ENCODE measurements at places on chromosomes 5 and 9.

GRCh38 chr9:125513303-125513667 lies 193.7 kb downstream of the MAPKAP1 start:
- no peak for DNase-seq

DNA sequence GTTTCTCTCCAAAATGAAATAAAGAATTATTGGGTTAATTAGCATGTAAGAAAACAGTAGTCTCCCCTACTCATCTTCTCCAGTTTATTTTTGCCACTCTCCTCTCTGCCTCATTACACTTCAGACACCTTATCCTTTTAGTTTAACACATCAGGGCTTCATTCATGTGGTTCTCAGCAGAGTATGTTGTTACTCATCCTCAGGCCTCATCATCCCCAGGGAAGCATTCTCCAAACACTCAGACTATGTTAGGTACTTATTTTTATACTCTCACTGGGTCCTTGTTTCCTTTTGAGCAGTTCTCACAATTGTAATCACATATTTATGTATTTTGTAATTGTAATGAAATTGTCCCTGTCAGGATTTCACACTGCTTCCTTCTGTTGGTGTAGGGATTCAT lies 470.5 kb downstream of the PDE4D start:
- no peak for DNase-seq

DNA sequence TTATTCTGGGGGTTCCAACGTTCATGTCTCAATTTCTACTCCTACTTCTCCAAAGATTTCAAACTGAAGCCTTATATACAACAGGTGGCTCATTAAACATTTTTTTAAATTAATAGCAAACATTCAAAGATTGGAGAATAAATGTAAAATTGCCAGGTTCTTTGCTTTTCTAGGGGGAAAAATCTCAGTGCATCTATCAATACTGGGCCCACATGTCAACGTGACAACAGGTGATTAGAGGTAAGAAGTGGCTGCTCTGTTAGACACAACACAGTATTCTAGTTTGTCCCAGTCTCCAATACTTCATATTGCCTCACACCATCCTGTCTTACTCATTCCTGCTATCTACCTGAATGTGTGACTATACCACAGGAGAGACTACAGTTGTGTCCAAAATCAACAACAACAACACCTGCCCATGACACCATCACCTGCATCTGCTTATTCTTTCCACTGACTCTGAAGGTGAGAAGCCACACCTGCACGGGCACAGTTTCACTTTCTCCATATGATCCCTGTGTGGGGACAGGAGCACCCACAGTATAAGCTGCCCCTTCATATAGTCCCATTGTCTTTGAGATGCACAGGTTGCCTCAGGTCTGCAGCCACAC lies 110.2 kb downstream of the LHFPL2 start:
- DNase-seq: no peak

DNA sequence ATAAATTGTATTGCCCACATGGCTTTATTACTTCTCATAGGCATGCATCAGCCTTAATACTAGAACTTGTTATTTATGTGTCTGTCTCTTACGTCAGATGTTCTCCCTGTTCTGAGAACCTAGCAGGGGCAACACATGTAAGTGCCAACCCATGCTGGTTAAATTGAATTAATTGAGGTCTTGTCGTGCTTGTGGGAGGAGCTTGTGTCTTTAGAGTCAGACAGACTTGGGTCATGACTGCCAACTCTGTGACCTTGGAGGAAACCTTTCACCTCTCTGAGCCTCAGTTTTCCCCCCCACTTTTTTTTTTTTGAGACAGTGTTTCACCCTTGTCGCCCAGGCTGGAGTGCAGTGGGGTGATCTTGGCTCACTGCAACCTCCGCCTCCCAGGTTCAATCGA lies 2.2 kb upstream of the MEGF9 start:
- DNase-seq: no peak

GRCh38 chr5:179797741-179798140 lies 4.0 kb downstream of the LTC4S start:
- no peak for DNase-seq

DNA sequence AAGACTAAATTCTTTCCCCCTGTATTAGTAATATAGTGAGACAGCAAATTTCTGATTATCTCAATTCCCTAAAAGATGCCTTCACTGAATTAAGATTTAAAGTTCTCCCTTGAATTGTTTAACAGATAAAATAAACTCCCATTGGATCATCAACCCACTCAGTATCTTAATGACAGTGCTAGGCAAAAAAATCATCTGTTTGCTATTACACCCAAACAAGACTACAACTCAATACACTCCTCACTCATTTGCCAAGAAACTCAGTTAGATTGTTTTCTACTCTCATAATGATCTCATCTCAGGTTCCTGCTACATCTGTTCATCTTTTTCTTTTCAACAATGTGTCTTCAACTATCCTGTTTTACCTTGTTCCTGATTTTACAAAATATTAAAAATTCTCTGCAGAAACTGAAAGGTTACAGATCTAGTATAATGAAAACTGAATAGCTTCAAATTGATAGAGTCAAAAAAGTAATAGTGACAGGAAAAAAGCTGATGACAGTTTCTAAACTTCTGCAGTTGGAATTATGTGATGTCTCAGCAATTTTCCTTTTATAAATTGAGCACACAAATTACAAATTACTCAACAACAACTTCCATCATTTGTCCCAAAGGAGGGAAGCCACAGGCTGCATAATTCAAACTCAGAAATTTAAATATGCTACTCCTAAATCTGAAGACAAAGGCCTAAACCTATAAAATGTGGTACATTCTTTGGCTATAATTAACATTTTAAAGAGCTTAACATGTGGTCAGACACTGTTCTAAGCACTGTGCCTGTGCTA lies 39.4 kb downstream of the HOMER1 start:
- no peak for DNase-seq

DNA sequence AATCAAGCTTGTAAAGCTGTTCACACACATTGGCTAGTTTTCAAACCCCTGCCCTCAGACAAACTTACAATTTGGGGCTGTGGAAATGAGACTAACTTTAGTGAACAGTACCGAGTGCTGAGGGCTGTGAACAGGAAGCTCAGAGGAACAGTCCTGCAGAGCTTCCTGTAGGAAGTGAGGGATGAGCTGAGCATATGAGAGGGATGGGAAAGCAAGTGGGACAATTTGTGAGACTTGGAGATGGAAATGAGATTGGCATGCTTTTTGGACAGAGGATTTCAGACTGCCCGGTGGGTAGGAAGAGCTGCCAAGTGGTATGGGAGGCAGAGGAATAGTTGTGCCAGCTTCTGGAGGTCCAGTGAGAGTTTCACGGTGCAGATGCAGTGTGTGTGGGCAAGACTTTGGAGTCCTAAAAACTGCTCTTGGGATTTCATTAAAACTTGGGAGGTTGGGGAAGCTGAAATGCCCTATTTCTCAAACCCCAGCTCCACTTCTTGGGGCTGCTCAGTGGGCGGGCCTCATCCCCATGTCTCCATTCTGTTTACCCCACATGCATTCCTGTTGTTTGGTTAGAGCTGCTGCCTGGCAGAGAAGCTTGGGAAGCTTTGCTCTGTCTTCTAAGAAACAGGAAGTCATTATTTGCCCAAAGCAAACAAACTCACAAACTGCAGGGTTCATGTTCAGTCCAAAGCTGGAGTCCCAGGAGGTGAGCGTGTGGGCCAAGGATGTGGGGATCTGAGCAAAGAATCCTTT lies 267.5 kb downstream of the ZSWIM6 start:
- no peak for DNase-seq

DNA sequence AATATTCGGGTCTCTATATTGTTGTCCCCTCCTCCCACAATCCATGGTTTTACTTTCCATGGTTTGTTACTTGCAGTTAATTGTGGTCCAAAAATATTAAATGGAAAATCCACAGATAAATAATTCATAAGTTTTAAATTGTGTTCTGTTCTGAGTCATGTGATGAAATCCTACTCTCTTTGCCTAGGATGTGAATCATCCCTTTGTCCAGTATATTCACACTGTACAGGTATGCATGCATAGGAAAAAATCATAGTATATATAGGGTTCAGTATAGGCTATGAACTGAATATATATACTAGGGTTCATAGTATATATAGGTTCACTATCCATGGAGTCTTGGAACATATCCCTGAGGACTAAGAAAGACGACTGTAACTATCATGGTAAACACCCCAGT lies 19.6 kb downstream of the INSYN2B start:
- DNase-seq: no peak

DNA sequence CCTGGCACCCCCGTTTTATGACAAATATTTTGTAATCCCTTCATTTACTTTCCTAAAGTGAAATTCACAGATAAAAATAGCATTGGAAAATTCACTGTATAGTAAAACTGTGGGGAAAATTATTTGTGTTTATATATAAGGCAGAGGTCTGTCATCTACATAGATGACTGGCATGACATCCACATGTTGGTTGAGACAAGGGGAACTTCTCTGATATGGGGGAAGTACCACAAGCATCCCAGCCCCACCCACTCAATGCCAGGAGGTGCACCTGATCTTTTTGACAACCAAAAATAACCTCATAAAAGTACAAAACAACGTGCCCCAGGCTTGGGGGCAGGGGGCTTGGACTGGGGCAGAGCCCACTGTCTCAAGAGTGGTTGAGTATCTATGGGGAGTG lies 6.3 kb upstream of the TDRD7 start:
- no peak for DNase-seq

- peak; percentile 93 for DNase-seq
These were observed 43.1 kb downstream of the BOD1 start for GRCh38 chr5:173573126-173573960.

- DNase-seq: no peak
These were observed 16.0 kb upstream of the COL15A1 start for GRCh38 chr9:98927724-98928123.

- DNase-seq: no peak
These were observed 96.6 kb downstream of the FNBP1 start for GRCh38 chr9:129946246-129946995.

DNA sequence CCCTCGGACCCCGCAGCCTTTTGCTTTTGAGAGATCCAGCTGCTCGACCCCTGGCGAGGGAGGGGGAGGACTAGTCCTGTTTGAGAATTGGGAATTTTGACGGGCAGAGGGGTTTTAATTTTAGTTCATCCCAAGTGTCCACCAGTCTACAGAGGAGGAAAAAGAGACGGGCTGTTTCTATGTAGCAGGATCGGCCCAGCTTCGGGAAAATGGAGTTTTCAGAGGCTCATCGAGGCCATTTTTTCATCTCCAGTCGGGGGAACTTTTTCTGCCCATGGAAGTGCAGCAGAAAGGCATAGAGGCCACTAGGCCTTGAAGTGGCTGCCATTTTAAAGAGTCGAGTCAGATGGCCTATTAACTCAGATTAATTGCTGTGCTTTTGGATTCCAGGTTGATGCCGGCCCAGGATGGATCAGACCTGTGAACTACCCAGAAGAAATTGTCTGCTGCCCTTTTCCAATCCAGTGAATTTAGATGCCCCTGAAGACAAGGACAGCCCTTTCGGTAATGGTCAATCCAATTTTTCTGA lies 1.2 kb downstream of the NSD1 start:
- no peak for DNase-seq

DNA sequence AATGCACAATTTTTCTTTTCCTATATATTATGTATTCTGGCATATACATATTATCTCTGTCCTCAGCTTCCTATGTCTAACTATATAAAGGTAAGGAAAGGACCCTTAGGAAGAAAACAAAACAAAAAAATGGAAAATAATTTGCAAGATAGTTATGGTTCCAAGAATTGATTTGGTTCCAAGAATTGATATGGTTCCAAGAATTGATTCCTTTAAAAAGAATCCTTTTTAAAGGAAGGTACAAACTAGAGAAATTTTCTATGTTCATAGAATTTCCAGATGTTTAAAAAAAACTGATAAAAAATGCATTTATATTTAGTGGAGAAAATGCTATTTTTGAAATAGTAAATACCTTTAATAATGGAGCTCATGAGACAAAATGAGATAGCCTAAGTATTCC lies 12.1 kb downstream of the LYRM7 start:
- no peak for DNase-seq

- no peak for DNase-seq
These were observed 6.7 kb downstream of the GNG10 start for GRCh38 chr9:111668026-111668573.

Data from cardiac septum (tissue), 1 donor.